ENCODE measurements at places on chromosomes 6 and 20. TPM values are rescaled to one million over a fixed set of nuclear protein-coding genes. Genes with fewer than 3 reads are reported as not detected.

The DOK5 gene
- total RNA-seq: 7.7 TPM

The BPIFB1 gene
- not detected for total RNA-seq

The UNC5CL gene
- 0.41 TPM for total RNA-seq

The RAB44 gene
- not detected for total RNA-seq

The IPCEF1 gene
- total RNA-seq: 2.3 TPM

The OR14J1 gene
- total RNA-seq: not detected

The C6orf132 gene
- total RNA-seq: 1.3 TPM

The ZC2HC1B gene
- total RNA-seq: not detected

The L3MBTL1 gene
- 4.8 TPM for total RNA-seq

The WFDC10B gene
- total RNA-seq: not detected

The LCA5 gene
- 2.5 TPM for total RNA-seq
